Muscle of leg (tissue), 16 donors: ENCODE measurements at places on chromosomes 2 and 18. TPM values are rescaled to one million over a fixed set of nuclear protein-coding genes. Genes with fewer than 3 reads are reported as not detected.

GRCh38 chr2:225670111-225670974, 270.8 kb downstream of the NYAP2 start:
- DNase-seq, result peak; percentile 72

The CAPN13 gene
- polyA plus RNA-seq, result not detected

The MAB21L4 gene
- not detected for polyA plus RNA-seq

The UGT1A4 gene
- not detected for polyA plus RNA-seq

The PLA2R1 gene
- polyA plus RNA-seq, result 1.0 TPM

DNA sequence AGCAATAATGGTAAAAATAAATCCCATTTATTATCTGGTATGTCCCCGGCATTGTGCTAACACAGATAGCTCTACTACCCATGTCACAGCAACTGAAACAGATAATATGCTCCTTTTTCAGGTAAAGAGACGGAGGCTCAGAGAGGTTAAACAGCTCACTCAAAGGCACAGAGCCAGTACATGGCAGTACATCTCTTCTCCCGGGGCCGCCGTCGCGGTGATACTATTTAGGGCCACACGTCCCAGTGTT, 693 bp upstream of the PDK1 start:
- DNase-seq, result no peak

GRCh38 chr2:169119851-169120250, 50.5 kb downstream of the DHRS9 start:
- DNase-seq, result no peak

DNA sequence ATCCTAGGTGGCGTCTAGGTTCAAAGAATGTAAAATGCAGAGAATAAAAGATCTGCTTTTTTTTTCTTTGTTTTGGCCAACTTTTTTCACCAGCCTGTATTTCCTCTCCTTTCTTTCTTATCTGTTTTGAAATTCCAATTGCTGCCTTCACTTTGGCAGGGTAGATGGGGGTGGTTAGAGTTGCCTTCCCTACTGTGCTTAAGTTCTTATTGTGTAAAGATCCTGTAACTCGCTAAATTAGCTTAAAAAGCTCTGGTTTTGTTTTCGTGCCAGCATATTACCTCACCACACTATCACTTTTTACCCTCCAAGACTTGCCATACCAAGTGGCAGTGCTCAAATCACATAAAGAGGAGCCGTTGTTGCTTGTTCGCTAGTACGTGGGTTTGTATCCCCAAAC, 921.7 kb downstream of the DPP10 start:
- no peak for DNase-seq

GRCh38 chr2:220779931-220780330, 792.2 kb downstream of the EPHA4 start:
- peak; percentile 95 for DNase-seq

The INHBB gene
- 0.35 TPM for polyA plus RNA-seq

The MFF gene
- polyA plus RNA-seq, result 62.6 TPM

The SMYD1 gene
- polyA plus RNA-seq, result 250 TPM

The MROH2A gene
- not detected for polyA plus RNA-seq

The TUBB8B gene
- not detected for polyA plus RNA-seq

The ZNF804A gene
- 0.41 TPM for polyA plus RNA-seq

DNA sequence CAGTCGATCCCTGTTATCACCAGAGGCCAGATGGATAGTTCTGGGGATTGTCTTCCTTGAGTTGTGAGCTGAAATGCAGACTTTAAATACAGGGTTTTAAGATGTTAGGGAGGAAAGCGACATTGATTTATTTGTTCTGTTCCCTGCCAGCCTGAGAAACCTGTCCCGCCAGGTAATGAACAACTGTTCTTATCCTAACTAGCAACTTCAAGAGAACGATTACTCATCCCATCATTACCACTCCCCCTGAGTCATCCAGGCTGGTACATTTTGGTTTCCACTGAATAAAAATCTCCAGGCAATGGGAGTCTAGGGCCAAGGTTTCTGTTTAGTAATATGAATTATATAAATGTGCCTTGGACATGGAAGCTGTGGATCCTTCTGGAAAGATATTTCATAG, 131.2 kb downstream of the LYPD6B start:
- no peak for DNase-seq

DNA sequence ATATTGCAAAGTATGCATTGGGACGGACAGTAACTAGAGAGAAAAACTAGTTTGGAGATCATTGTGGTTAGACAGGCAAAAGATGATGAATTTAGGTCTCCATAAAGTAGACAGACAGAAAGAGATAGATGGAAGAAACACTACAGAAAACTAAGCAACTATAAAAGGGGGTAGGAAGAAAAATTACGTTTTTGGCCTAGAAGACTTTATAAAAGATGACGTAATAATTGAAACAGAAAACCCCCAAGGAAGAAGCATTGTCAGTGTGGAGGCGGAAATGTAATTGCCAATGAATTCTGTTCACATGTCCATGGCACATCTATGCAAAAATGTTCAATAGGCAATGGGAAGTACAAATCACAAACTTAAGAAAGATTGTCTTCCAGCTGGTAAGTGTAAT, 1211.5 kb upstream of the ZEB2 start:
- no peak for DNase-seq

The CFLAR gene
- polyA plus RNA-seq, result 31.6 TPM

DNA sequence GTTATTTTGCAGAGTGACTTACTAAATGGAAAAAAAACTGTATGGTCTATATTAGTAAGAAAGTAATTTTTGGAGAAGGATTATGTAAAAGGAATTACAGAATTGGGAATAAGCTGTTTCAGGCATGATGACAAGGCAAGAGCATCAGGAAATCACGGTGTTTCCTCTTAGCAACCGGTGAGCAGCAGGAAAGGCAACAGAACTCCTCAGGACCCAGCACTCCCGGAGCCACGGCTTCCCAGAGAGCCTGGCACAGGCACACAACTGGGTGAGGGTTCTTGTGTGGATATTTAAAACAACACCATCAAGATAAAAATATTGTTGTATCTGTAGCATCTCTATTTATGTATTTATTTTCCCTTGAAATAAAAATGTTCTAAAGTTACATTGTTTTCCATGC, 34.4 kb downstream of the CYP27C1 start:
- DNase-seq, result peak; percentile 75

DNA sequence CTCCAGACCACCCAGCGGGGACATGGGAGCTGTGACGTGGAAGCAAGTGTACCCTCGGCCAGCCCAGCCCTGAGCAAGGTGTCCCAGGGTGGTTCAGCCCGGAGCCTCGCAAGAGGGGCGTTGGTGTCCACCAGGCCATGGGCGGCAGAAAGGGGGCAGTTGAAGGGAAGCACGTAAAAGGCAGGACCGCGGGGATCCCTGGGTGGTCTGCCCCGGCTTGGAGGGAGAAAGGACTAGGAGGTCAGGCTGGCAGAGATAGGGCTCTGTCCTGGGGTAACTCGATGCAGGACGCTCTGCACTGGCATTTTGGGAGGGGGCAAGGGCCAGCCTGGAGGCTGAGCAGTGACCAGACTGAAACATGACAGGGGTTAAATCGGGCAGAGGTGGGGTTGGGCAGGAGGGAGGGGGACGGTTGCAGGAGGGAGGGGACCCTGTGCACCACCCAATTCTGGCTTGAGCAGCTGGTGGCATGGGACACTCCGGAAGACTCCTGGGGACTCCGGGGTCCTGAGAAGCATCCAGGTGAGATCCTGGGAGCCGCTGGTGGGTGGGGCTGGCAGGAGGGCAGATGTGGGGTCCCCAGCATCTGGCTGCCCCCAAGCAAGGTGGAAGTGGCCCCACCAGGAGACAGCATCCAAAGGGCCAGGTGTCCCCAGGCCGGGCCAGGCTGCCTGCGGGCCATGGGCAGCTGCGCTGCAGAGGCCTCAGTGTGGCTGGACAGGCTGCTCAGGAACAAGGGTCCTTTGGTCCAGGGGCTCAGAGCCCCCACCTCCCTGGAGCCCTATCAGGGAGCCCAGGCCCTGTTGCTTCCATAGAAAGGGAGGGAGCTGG, 46.8 kb upstream of the GPC1 start:
- no peak for DNase-seq

- DNase-seq, result no peak
Measured at GRCh38 chr2:1677821-1678165, 66.5 kb downstream of the PXDN start.

GRCh38 chr2:181052523-181052891, 72.1 kb downstream of the UBE2E3 start:
- DNase-seq, result no peak

DNA sequence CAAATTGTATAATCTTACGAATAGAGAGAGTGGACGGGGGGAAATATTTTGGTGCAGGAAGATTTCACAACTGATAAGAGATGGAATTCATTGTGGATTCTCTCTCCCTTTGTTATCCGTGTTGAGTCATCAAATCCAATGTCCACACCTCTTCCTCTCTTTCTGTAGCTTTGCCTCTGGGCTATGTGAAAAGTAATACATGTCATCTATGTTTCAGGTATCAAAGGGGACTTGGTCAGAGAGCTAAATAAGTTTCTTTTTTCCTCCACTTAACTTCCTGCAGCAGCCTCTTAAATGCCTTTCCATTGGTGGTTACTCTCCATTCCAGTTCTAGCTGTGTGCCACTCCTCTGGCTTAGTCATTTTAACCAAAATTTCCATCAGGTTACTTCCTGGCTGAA, 169.3 kb upstream of the NXPH2 start:
- DNase-seq, result no peak

GRCh38 chr2:52918551-52918950, 849.1 kb upstream of the CHAC2 start:
- no peak for DNase-seq

- DNase-seq, result no peak
Measured at GRCh38 chr2:60872510-60872928, 8.9 kb upstream of the REL start.

The ZNF385B gene
- polyA plus RNA-seq, result 17.1 TPM

GRCh38 chr2:30664761-30665358, 142.4 kb downstream of the CAPN13 start:
- DNase-seq, result peak; percentile 62

The CFAP53 gene
- polyA plus RNA-seq, result 0.57 TPM

DNA sequence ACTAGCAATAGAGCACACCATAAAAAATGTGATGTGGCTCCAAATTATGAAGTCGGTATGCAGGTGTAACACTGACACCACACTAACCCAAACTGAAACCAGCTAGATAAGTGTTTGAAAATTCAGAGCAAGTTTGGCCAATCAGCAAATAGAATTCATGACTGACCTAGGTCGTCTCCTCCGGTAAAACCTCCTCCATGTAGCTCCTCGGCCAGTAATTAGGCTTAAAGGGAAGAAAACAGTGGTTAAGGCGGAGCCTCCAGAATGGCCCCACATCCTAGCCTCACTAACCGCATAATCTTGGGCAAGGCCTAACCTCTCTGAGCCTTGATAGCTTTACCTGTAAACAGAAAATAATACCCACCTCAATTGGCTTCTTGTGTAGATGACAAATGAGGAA, 30.1 kb downstream of the C1D start:
- no peak for DNase-seq

GRCh38 chr2:31202833-31203232, 14.5 kb downstream of the CAPN14 start:
- DNase-seq, result no peak
